ENCODE measurements at places on chromosomes 12 and 14.

- peak; percentile 72 for DNase-seq
These were observed 13.2 kb upstream of the ARF6 start for GRCh38 chr14:49879646-49880204.

DNA sequence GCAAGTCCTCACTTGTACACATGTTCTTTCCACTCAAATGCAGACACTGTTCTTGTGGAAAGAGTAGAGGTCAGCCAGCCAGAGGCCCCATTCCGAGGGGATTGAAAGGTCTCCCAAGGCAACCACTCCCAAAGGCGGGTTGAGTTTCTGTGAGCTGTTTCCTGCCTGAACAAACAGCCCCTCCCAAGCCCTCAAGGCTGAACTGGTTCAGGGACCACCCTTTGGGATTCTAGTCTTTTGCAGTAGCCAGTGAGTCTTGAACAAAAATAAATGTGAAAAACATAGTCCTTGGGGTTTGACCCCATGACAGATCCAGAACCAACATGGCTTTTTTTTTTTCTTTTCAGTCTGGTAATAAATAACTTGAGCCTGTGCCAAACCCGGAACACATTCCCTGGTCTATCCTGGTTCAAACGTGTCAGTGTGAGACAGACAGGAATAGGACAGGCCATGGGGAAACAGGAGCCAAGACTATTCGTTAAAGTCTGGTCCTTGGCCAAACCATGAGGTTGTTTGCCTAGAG, 17.6 kb upstream of the STK38L start:
- no peak for DNase-seq

GRCh38 chr12:52063981-52064649, 5.7 kb upstream of the ATG101 start:
- no peak for DNase-seq

- no peak for DNase-seq
These were observed 34.8 kb upstream of the CLEC14A start for GRCh38 chr14:38290601-38291188.

- DNase-seq: no peak
These were observed 90.9 kb downstream of the TRAFD1 start for GRCh38 chr12:112216223-112216622.

- no peak for DNase-seq
These were observed 55.9 kb downstream of the LRP6 start for GRCh38 chr12:12210983-12211382.

DNA sequence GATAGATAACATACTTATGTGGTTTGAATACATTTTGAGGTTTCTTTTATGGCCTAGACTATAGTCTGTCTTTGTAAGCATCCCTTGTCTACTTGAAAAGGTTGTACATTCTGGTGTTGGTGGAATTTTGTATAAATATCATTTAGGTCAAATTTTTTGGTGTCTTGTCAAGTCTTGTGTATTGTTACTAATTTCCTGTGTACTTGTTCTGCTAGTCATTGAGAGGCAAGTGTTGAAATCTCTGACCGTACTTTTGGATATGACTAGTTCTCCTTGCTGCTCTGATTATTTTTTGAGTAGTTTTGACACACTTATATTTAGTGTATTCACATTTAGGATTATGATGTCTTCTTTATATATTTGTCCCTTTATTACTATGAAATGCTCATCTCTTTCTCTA, 219.6 kb downstream of the CCDC91 start:
- DNase-seq: no peak

DNA sequence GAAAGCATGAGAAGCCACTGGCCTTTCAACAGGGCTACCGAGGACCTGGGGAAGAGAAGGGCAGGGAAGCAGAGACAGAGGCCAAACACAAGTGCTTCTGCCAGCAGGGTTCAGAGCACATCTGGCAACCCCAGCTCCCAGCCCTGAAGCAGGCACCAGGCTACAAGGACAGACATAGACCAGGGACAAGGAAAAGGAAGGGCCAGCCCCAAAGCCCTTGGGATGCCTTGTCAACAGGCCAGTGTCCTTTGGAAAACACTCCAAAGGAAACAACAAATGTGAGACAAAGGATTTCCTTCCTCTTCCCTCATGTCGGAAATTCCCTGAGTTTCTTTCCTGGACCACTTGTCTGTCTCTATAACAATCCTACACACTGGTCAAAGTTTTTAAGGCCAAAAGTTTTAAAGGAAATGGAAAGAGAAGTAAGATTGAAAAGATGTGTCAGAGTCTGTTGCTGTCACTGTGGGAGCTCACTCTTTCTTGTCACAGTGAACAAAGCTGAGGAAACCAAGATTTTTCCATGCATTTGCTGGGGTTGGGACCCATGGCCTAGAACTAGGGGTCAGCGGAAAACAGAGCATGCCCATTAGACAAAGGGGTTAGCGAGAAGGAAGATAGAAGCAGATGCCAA, 59.4 kb downstream of the TTC9 start:
- DNase-seq: no peak

- peak; percentile 86 for DNase-seq
These were observed 14.0 kb upstream of the RACGAP1 start for GRCh38 chr12:50039151-50039835.

- no peak for DNase-seq
These were observed 2.3 kb downstream of the PYM1 start for GRCh38 chr12:55925371-55925770.

DNA sequence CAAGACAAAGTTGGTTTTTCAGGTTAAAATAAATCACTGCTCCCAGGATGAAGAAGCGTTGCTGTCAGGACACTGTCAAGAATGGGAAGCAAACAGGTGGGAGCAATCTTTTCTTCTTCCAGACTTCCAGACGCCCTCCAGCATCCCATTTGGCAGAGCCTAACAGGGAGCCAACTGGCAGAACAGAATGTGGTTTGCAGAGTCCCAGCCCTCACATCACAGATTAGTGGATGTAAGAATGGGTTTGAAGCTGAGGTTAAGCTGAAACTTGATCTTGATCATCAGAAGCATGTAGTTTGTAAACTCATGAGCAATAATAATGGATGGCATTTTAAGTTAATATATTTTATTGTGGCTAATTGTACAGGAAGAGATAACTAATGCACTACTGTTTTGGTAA, 636.4 kb downstream of the SLC6A15 start:
- no peak for DNase-seq

GRCh38 chr14:105198588-105198987, 17.5 kb upstream of the NUDT14 start:
- no peak for DNase-seq

DNA sequence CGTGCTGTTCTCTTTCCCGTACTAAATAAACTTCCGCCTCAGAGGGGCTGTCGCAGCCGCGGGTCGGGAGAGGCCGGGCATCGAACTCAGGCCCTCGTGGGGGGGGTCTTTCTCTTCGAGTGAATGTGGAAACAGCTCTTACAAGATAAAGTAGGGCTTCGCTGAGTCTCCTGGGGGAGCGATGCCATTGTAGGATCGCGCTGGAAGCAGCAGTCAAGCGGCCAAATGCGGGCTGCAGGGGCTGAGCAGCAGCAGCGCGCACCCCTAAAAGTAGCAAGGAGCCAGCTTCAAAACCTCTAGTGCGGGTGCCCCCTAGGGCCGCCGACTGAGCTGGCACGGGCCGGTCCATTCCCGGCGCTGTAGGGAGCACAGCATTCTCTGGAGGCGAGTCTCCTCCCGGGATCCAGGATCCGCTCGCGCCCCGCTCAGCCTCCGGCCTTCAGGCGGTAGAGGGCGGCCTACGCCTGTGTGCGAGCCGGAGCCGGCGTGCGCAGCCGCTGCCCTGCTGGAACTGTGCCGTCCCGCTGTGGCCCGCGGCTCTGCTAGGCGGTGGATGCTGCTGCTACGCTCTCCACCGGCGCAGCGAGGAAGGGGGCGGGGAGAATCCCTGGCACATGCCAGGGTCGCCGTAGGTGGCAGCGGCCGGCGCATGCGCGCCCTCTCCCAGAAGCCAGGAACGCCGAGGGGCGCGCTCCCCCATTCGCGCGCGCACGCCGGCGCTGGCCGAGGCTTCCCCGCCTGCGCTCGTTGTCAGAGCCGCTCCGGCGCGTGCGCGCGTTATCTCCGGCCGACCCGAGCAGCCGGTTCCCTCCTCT, at the start of gene FUT8:
Gene FUT8, plus strand, starts transcription at position 699 of the 815 bp plus-strand sequence. CDS start 148,834 bp downstream, outside the sequence.
- DNase-seq: peak; percentile 96

DNA sequence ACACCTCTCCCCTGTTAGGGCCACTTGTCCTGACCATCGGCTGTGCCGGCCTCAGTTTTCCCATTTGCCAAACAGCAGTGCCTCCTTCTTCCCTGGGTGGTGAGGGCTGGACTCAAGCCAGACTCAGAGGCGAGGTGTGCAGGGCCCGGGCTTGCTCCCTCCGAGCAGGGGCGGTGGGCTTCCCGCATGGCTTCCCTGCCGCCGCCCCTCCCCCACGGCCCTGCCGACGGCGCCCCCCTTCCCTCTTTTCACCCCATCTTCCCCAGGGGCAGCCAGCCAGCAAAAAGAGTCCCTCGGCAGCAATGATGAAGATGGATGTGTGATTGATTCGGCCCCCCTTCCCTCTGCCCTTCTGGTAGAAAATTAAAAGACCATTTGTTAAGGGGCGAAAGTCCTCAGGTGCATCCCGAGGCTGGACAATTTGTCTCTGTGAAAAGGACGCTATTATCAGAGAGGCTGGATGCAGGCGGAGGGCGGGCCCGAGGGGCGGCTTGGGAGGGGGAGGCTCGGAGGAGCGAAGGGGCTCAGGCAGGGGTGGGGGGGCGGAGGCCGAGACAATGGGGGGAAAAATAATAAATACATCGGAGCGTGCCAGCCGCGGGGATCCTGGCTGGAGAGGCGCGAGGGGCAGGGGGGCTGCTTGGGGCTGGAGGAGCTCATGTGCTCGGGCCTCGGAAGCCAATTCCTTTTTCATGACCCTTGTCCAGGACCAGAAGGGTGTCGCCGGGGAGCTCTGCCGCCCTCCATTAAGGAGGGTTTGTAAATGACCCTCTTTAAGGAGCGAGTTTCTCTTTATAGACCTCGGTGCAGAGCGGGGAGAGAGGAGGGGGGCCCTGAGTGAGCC, 48.0 kb upstream of the LHX5 start:
- DNase-seq: no peak

DNA sequence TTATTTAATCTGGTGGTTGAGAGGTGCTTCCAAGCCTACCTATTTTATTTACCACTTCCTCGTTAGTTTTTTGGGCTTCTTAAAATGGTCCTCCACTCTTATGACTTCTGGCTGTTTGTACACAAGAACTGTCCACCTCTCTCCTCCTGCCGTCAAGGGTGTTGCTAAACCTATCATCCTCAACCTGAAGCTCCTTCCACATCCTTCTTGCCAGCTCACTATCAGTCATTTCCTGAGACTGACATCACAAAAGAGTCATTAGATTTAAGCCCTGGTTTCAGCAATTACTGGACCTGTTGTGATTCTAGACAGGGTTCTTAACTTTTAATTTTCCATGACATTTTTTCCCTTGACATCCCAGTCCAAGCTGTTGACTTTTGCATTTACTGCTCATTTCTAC, 91.9 kb downstream of the BICD1 start:
- no peak for DNase-seq

DNA sequence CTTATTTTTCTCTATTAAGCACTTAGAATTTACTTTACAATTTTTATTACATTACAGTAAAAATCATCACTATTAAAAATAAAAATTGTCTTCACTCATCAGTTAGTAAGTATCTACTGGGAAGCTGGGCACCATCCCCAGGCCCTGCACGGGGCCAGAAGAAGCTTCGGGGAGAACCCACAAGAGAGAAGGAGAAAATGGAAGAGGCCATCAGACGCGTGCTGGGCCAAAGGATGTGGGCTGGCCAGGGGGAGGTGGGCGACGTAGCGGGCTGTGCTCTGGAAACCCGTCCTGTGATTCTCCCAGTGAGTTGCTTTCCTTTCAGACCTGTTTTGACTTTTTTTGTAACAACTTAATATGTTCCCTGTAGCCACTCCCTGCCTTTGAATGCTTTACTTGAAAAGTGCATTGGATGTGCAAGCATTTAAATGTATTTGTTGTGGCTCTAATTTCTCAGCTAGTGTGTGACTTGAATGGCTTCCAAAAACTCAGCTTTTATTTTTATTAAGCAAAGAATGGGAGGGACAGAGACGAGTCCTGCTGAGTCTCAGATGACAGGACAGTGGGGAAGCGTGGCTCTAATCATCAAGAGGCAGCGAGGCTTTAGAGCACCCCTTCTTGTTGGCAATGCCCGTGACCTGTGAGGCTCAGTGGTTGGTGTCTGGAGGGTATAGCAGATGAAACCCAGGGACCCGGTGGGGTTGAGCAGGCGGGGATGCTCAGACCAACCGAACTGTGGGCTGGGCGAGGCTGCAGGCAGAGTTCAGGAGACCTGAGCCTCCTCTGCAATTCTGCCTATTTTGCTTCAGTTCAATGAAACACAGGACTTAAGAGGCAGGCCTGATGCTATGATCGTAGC, 38.8 kb downstream of the SYNE3 start:
- DNase-seq: no peak

GRCh38 chr12:22477166-22477893, 67.0 kb downstream of the C2CD5 start:
- no peak for DNase-seq

GRCh38 chr12:50803230-50803875, 39.4 kb upstream of the TMPRSS12 start:
- no peak for DNase-seq

DNA sequence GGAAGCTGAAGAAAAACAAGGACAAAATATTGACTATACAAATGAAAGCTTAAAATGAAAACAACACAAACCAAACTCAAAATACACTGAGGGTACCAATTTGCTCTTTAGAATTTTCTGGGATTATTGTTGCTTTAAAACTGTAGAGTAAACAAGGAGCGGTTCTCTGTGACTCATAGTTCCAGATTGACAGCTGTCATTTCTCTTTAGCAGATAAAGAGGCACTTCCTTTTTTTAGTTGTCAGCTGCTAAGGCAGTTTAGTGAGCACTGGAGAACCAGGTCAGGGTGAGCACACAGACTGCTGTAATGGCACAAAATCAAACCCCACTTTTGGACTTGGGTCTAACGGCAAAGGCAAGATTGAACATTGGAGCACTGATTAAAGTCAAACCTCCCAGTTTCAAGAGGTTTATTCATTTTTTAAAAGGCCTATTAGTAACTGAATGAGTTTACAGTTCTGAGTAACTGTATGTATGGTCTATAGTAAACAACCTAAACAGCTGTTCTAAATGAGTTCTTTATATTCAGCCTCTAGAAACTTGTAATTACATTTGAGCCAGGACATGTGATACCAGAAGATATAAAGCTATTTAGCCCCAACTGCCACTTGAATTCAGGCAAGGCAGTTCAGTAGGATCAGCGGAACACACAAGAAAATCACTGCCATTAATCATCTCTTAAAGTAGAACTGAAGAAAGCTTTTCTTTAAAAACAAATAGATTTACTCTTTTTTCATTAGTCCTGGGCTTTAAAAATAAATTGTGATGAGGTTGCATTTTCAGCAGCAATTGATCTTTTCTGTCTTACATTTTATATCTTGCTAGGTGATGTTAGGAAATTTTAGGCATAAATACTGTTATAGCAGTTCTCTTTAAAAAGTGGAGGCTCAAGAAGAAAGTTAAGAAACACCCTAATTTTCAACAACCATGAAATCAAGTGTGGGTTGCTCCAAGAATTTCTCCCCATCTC, 71.7 kb upstream of the PRICKLE1 start:
- no peak for DNase-seq

DNA sequence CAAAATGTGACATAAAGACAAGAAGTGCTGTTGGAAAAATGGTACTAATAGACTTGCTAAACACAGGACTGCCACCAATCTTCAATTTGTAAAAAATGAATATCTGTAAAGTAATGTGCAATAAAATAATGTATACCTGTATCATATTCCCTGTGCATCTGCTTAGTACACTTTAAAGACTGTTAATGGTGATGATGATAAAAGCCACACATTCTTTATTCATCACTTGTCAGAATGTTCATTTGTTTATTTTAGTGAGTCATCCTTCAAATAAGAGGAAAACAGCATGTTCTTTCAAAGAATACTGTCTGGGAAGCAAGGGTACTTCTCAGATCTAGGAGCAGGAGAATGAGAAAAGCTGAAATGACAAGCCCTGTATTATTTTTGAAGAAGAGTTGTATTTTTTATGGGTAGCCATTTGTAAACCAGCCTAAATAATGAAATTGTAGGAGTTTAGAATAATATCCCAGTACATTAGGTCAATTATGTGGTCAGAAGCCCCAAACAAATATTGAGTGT, 78.3 kb upstream of the PSMA6 start:
- no peak for DNase-seq
